ENCODE measurements at places on chromosomes 1 and 21.

DNA sequence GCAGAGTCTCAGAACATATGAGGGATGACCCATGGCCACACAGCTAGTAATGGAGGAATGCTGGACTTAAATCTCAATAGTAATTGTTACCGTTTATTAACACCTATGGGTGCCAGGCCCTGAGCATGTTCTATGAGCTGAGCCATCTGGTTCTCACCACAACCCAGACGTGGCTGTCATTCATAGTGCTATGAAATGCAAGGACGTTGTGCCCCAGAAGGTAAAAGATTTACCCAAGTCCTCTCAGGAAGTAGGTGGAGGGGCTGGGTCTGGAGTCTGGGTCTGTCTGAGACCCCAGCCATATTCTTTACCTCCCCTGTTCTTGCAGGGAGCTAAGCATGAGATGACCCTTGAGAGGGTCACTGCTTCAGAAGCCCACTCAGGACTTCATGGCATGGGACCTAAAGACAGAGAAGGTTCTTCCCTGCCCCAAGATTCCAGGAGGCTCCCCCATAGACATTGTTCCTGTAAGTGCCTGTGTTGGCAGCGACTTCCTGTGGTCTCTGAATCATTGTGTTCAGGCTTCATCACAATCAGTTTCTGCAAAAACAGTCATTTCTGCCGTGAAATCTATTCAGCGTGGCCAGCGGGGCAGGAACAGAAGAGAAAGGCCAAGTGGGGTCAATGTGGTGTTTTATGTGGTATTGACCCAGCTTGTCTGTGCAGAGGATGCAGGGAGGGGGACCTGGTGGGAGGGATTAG, 475.4 kb downstream of the PTPRU start:
- no peak for DNase-seq

DNA sequence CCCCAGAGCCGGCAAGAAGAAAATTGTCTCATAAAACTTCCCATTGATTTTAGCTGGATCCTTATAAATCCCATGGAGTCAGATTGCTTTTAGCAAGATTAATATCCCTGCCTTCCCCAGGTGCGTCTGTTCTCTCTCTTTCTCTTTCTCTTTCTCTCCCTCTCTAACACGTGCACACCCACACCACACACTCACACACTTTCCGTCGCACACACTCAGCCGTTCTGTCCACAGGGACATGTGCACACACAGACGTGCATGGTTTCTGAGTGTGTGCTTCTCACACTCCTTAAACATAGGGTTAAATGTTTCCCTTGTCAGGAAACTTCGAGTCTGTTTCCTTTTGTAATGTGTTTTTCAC, 98.7 kb upstream of the NFIA start:
- no peak for DNase-seq

DNA sequence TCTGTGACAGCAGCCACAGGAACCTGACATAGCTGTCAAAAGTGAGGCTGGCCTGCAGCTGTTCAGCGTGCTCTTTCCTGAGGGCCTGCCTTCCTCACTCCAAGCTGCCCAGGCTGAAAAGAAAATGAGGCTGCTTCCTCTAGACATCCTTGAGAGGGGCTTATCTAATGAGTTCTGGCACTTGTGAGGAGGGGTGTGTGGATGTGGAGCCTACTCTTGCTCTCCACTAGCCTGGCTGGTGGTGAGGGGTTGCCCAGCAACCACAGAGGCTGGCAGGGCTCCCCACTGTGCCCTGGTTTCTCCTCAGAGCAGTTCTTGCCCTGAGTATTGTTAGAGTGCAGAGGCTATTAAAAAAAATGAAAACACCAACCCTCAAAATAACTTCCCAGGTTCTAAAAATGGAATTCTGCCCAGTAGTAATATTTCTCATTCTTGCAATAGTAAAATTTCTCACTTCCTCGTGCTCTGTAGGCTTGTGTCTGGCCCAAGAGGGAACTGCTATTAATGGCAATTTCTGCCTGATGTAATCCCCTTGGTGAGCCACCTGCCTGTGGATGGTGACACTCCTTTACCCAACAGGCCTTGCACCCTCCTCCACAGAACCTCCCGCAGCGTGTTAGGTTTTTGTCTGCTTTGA, 52.6 kb upstream of the EPS8L3 start:
- no peak for DNase-seq

- no peak for DNase-seq
These were observed 11.4 kb downstream of the AKNAD1 start for GRCh38 chr1:108845446-108845845.

GRCh38 chr21:44910229-44911067, 10.3 kb downstream of the ITGB2 start:
- DNase-seq, result no peak

DNA sequence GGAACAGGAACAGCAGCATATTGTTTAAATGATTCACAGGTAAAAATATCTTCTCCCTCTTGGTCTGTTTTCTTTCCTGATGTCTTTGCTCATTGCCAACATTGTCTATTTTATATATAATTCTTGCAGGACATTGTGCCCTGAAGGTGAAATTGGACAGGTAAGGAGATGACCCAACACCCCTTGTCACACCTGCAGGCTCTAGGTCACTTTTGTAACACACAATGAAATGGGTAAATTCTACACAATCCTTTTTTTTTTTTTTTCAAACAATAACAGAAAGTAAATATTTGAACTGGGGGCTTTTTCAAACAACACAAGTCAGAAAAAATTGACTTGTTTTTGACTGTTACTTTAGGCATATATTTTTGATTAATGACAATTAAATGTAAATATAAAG, 62.9 kb upstream of the ERG start:
- no peak for DNase-seq
